ENCODE measurements at places on chromosomes 12 and 14. TPM values are rescaled to one million over a fixed set of nuclear protein-coding genes. Genes with fewer than 3 reads are reported as not detected.
A peak's percentile ranks its signal among the peaks of the same experiment; 100 is the strongest.

The ARHGDIB gene
- total RNA-seq, result 105 TPM

DNA sequence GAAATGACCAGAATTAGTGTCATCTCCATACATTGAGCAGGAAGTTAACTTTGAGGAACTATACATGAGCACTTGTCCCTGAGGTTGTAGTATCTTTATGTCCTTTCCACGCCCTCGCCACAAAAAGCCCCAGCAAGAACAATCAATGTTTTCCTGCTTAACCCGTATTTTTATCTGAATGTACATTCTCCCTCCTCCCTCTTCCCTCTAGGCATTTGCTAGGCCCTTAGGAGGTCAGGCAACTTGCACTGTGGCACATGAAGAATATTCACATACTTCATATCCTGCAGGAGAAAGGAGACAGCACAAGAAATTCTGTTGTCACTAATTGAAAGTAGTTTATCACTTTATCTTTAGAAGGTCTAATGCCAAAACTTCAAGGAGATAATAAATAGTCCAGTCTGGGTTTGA is 18.1 kb upstream of the DUSP6 start:
- no peaks in the 10 kb centered on the region for H3K27me3 ChIP-seq
- H3K4me3 ChIP-seq, result no peak overlapping the region
- no peak for DNase-seq
- H3K4me1 ChIP-seq, result peaks cover 31% of the 10 kb centered on the region

DNA sequence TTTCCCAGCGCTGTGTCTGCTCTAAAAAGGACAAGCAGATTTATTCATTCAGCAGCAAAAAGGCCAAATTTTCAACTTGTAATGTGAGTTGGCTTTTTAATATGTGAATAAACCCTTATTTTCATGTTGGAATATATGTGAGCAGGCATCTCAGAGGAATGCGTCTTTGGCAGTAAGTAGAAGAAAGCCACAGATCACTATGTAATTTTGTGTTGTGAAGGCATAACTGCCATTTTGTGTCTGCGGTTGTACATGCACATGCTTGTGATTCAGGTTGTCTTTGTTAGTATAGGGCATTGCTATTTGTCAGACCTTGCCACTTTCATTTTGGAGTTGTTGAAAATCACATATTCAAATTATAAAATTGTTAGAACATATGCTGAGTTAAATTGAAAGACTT is 398.8 kb upstream of the RGS6 start:
- H3K4me1 ChIP-seq, result peaks cover 53% of the 10 kb centered on the region
- H3K4me3 ChIP-seq, result no peak overlapping the region
- DNase-seq, result no peak
- H3K36me3 ChIP-seq, result no peaks in the 10 kb centered on the region

The RHNO1 gene
- 13.8 TPM for total RNA-seq

GRCh38 chr12:131728720-131729119 is 17.8 kb downstream of the SFSWAP start:
- no peaks in the 10 kb centered on the region for H3K27me3 ChIP-seq
- peaks cover 92% of the 10 kb centered on the region for H3K36me3 ChIP-seq
- H3K4me1 ChIP-seq, result peaks cover 4% of the 10 kb centered on the region
- no peak for DNase-seq
- no peak overlapping the region for H3K27ac ChIP-seq
- H3K4me3 ChIP-seq, result no peak overlapping the region

DNA sequence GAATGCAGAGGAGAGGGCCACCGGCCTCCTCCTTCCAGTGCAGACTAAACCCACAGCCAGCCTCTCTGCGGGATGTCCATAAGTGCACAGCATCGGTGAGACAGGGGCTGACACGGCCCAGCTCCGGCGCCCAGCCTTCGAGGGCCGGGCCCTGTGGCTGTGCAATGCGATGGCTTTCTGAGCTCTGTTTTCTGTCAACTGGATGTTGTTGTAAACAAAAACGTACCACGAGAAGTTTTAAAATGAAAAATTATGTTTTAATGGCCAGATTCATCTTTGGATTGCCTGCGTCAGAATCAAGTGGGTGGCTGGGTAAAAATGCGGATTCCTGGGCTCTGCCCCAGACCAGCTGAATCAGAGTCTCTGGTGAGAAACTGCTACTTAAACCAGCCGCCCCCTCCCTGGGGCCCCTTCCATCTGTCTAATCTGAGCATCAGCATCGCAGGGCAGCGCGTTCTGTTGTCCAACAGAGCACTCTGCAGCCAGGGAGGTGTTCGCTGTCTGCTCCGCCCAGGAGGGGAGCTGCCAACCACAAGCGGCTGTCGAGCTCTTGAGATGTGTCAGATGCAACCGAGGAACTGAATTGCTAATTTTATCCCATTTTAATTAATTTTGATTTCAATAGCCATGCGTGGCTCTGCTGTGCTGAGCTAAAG is 133.4 kb downstream of the RFLNA start:
- H3K27me3 ChIP-seq, result no peaks in the 10 kb centered on the region
- peaks cover 8% of the 10 kb centered on the region for H3K36me3 ChIP-seq
- peak; percentile 48 for DNase-seq
- H3K4me1 ChIP-seq, result peaks cover 74% of the 10 kb centered on the region
- peak overlapping the region; percentile 69 for H3K27ac ChIP-seq

- DNase-seq, result peak; percentile 41
- peaks cover 83% of the 10 kb centered on the region for H3K4me1 ChIP-seq
- H3K4me3 ChIP-seq, result peak overlapping the region; percentile 35
- H3K27ac ChIP-seq, result peak overlapping the region; percentile 82
- no peaks in the 10 kb centered on the region for H3K36me3 ChIP-seq
- H3K27me3 ChIP-seq, result no peaks in the 10 kb centered on the region
Measured at GRCh38 chr14:76953311-76953945, 75.1 kb downstream of the IRF2BPL start.

The DTX1 gene
- total RNA-seq, result 23.2 TPM
